ENCODE measurements at places on chromosomes 6 and 20.

- DNase-seq = no peak
Observed at GRCh38 chr6:1872649-1873131, 263.0 kb downstream of the FOXC1 start.

GRCh38 chr6:52995913-52996645 lies 995 bp upstream of the GSTA4 start:
- no peak for DNase-seq

- DNase-seq = no peak
Observed at GRCh38 chr20:41308726-41309413, 8.7 kb downstream of the ZHX3 start.

- no peak for DNase-seq
Observed at GRCh38 chr6:98977671-98978292, 30.0 kb upstream of the FBXL4 start.

DNA sequence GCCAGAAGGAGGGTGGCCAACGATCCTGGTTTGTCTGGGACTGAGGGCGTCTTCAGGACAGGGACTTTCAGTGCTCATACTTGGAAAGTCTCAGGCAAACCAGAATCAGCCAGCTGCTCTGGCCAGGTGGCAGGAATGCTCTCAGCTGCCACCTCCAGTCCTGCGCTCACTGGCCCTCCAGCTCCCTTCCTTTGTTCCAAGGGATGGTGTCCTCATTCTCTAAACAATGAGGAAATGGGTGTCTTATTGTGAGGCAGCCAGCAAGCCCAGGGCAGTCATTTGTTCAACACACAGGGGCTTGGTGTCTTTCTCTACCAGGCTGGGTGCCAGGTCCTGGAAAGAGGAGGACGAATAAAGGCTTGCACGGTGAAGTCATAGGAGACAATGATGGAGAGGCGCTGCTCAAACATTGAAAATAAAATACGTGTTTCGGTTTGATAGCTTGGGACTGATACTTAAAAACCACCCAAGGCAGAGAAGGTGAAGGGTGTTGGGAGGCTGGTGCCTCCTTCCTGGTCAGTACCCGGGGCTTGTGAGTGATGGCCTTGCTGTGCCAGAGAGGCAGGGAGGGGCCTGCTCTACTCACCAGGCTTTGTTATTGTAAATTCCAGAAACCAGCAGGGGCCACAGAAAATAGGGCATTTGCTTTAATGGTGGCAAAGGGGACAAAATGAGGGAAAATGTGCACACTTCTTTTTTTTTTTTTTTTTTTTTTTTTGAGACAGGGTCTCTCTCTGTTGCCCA lies 11.3 kb upstream of the TMEM181 start:
- DNase-seq = no peak

GRCh38 chr6:84625506-84625905 lies 138.9 kb downstream of the TBX18 start:
- DNase-seq = no peak

DNA sequence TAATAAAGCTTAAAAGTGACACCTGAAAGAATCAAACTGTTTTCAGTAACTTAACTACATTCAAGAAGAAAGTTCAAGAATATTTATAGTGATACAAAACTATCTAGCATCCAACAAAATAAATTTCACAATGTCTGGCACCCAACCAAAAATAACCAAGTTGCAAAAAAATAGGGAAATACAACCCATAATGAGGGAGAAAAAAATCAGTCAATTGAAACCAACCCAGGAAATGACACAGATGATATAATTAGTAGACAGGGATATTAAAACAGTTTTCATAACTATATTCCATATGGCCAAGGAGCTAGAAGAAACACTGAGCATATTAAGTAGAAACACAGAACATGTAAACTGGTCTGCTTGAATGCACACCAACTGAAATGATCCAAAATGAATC lies 120.2 kb upstream of the BEND3 start:
- no peak for DNase-seq

- no peak for DNase-seq
Observed at GRCh38 chr20:10646006-10646405, 27.8 kb downstream of the JAG1 start.

GRCh38 chr20:38131588-38132121 lies 33.4 kb downstream of the TGM2 start:
- DNase-seq = no peak

- DNase-seq = no peak
Observed at GRCh38 chr6:108653949-108654348, 93.2 kb downstream of the FOXO3 start.

DNA sequence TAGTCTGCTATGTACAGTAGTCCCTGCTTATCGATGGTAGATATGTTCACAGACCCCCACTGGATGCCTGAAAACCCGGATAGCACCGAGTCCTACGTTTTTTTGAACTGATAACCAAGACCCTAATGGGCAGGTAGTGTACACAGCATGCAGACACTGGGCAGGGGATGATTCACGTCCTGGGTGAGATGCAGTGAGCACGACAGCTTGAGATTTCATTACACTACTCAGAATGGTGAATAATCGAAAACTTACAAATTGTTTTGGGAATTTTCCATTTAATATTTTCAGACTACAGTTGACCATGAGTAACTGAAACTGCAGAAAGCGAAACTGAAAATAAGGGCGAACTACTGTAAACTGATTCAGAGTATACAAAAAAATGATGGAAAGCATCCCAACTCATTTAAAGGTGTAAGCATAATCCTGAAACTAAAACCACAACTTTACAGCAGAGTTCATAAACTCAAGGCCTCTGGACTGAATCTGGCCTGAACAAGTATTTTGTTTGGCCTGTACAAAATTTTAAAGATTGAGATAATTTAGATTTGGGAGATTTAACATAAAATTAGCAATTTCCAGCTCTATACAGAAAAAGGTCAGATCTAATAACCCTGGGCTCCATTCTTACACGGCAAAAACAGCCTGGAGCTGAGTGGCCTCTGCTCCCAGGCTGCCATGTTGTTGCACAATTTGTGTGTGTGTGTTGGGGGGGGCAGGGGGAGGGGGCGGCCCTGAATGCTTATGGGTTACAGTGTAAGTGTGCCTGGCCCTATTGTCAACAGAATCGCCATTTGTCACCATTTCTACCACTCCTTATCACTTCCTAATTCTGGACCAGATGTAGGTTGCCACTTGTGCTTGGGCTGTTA lies 34.9 kb downstream of the RNF24 start:
- no peak for DNase-seq

DNA sequence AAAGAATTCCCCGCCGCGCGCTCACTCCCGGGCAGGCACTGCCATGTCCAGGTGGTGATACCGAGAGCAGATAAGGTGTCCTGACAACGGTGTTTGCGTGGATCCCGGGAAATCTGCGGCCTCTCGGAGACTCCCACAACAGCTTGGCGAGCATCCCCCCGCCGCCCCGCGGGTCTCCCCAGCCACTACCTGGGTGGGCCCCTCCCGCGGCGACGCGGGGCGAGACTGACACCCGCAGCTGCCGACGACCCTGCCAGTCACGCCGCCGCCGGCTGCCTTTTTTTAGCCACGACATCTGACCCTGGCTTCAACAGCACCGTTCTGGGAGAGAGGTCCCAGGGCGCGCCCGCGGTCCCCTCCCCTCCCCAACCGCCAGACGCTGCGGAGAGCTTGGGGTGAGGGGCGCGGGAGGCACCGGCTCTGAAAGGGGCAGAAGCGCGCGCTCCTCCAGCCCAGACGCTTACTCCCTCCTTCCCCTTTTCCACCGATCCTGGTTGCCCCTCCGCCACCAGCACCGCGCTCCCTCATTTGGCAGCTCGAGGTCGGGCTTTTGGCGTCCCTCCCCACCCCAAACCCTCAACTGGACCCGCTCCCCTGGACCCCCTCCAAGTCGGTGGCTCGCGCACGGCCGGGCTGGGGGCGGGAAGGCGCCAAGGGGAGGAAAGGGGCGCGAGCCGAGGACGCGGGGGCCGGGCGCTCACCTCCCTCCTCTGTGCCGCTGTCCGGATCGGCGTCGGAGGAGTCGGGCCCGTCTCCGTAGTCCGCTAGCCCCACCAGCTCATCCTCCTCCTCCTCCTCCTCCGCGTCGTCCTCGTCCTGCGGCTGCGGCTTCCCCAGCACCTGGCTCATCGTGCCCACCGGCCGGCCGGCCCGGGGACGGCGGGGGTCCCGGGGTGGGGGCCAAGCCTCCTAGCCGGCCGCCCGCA lies 665 bp downstream of the RRAGD start:
- DNase-seq = no peak

GRCh38 chr6:150143516-150144293 lies 861 bp downstream of the PPP1R14C start:
- no peak for DNase-seq

DNA sequence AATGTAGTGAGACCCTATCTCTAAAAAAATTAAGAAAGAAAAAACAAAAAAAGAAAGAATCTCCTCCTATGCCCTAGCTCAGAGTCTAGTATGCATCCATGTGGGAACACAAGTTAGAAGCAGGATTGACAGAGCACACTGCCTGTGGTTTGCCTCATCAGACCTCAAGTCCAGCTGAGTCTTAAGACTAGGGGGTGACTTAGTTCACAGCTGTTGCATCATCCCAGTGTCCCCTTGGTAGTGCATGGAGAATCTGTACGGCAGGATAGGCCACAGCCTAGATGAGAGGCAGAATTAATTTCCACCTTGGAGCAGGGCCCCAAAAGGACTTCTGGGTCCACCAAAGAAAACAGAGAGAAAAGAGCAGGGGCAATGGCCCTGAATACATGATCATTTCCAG lies 13.7 kb downstream of the PNPLA1 start:
- DNase-seq = no peak

DNA sequence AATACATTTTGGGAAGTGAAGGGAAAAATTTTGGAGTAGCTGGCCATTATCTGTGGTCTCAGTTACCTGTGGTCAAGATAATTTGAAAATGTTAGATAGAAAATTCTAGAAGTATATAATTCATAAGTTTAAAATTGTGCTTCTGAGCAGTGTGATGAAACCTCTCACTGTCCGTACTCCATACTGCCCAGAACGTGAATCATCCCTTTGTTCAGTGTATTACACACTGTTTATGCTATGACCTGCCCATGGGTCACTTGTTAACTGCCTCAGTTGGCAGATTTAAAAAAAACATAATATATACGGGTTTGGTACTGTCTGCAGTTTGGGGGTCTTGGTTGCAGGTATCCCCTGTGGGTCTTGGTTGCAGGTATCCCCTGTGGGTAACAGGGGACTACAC lies 4.1 kb upstream of the CALHM5 start:
- no peak for DNase-seq

GRCh38 chr6:11459079-11459610 lies 78.4 kb upstream of the TMEM170B start:
- DNase-seq = no peak

DNA sequence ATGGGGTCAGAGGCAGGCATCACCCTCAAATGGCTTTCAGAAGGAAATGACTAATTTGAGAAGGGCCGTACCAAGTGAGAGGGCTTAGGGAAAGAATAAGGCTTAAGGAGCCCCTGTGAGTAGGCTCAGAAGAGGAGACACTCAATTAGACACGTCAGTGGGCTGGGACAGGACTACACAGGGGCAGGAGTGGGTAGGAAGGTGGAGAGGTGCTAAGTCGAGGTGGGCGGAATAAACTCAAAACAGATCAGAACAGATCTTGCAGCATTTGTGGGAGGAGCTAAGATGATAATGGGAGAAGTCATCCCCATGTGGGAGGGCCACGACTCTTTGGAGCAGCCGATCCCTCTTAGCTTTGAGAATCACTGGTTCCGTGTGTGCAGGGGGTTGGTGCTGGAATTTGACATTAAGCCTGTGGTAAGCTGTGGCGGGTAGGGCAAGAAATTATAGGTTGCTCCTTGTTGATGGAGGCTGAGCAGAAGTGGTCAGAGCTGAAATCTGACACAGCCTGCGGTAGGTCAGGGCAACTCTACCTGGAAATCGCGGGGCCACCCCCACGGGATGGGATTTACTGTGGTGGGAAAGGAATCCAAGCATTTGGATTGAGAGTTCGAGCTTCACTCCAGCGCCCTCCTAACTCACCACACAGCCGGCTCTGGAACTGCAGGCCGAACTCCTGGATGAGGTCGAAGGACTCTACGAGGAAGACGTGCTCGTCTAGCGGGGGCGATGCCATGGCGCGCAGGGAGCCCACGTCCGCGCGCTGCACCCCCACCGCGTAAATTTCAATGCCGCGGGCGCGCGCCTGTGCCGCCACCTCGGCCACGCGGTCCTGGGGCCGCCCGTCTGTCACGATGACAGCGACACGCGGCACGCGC lies 2.8 kb upstream of the RBPJL start:
- DNase-seq = no peak

GRCh38 chr20:63343460-63344445 lies 17.4 kb downstream of the CHRNA4 start:
- no peak for DNase-seq

DNA sequence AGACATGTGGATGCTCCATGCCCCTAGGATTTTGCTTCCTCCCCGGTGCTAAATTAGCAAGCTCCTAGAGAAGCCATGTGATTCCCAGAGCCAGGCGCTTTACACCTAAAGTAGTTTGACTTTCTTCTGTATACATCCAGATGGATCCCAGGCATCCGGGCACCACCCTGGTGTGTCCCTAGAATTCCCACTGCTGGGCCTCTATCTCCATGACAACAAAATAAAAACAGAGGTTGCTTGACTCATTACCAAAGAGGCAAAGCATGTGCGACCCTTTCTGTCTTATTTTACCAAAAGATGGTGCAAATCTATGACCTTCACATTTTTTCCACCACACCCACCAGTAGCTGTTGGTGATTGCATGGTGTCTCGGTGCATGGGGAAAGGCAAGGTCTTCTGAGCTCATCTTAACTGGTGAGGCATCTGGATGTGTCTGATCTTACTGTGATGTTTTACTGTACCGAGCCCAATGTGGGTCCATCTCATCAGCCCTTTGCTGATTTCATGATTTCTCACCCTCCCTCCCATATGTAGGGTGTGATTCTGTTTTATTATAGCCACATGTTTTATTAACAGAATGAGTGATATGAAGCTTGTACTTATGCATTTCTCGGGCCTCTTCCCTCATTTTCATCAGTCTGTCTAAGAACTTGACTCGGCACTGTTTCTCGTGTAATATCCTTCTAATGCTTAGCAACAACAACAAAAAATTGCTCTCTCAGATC lies 27.4 kb upstream of the VAPB start:
- no peak for DNase-seq

DNA sequence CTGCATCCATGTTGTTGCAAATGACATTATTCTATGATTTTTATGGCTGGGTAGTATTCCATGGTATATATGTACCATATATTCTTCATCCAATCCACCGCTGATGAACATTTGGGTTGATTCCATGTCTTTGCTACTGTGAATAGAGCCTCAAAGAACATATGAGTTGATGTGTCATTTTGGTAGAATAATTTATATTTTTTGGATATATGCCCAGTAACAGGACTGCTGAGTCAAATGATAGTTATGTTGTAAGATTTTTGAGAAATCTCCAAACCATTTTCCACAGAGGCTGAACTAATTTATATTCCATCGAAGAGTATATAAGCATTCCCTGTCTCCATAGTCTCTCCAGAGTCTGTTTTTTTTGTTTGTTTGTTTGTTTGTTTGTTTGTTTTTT lies 1373.5 kb downstream of the GRIK2 start:
- no peak for DNase-seq

DNA sequence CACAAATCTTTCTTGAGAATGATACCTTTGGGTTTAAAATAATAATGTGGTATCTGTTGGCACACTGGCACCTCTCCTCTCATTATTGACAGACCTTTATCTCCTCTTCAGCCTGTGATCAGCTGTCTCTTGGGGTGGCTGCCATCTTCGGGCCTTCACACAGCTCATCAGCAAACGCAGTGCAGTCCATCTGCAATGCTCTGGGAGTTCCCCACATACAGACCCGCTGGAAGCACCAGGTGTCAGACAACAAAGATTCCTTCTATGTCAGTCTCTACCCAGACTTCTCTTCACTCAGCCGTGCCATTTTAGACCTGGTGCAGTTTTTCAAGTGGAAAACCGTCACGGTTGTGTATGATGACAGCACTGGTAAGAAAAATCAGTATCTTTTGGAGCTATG lies 232.8 kb downstream of the GRIK2 start:
- DNase-seq = no peak

- no peak for DNase-seq
Observed at GRCh38 chr20:48659858-48660257, 167.9 kb downstream of the PREX1 start.

Measured in stimulated activated CD4-positive, alpha-beta T cell treated with anti-CD3 and anti-CD28 coated beads, Interleukin-1b, Interleukin-23, amount 100 ng/mL, for 24 hours (primary cell).